GM23338 (cell line): ENCODE measurements at places on chromosomes 16 and 17. TPM values are rescaled to one million over a fixed set of nuclear protein-coding genes. Genes with fewer than 3 reads are reported as not detected.

Gene C17orf50
- 0.37 and 0.74 TPM in 2 replicates for polyA plus RNA-seq

Gene CLEC10A
- polyA plus RNA-seq: not detected in 2 replicates

Gene MT1G
- 1,014 and 1,104 TPM in 2 replicates for polyA plus RNA-seq

Gene LPO
- 0.13 and 0.50 TPM in 2 replicates for polyA plus RNA-seq

Gene ODAD4
- 0.54 and 1.7 TPM in 2 replicates for polyA plus RNA-seq

Gene PRR35
- 0.32 and 0.63 TPM in 2 replicates for polyA plus RNA-seq

Gene ABCA8
- not detected in 2 replicates for polyA plus RNA-seq

Gene PTGES3L
- 2.0 and 2.5 TPM in 2 replicates for polyA plus RNA-seq

Gene GRB7
- polyA plus RNA-seq: 12.8 and 13.1 TPM in 2 replicates

Gene KRT28
- polyA plus RNA-seq: not detected in 2 replicates

Gene DRC3
- 0.42 and 1.1 TPM in 2 replicates for polyA plus RNA-seq

Gene KCNH6
- 1.1 and 1.3 TPM in 2 replicates for polyA plus RNA-seq
